ENCODE measurements at places on chromosomes 5 and 9.

- peak; percentile 25 for DNase-seq
Measured at GRCh38 chr5:133203317-133204305, 151.8 kb downstream of the HSPA4 start.

GRCh38 chr9:6424940-6425339 lies 11.9 kb downstream of the UHRF2 start:
- no peak for DNase-seq

DNA sequence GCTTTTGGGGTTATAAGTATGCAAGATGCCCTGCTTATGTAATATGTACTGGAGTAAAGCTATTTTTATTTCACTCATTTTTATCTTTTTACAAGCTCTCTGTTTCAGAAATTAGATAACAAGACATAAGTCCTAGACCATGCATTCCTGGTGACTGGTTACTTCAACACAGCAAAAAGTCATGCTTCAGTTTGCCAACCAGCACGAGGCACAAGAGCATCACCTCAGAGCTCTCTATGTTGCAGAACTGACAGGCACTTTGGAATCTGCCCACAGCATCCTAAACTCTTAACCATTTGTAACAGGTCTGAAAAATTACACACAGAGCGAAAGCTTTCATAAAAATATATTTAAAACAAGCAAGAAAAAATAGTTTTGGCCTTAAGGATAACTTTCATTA lies 112.8 kb downstream of the MARCHF11 start:
- no peak for DNase-seq

DNA sequence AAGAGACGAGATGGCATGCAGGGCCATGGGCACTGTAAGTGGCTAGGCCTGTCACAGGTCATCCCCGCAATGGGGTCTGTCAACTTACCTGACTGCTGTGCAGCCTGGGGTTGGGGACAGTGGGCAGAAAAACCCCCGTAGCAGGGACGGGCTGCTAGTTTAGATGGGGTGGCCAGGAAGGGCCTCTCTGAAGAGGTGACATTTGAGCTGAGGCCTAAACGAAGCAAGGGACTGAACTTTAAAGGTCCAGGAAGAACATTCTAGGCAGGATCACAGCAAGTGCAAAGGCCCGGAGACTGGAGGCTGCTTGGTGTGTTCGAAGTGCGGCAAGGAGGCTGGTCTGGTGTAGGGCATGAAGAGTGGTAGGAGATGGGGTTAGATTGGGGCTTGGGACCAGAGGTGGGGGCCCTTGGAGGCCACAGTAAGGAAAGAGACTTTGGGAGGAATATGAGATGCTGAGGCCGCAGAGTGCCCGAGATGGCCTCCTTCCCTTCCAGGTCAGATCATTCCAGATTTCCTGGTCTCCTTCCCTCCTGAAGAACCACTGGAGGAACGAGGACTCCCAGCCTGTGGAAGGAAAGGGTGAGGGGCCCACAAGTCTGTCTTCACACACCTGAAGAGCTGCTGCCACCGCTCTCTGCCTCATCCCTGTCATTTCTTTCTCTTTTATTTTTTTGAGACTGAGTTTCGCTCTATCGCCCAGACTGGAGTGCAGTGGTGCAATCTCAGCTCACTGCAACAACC lies 37.9 kb upstream of the SH3PXD2B start:
- peak; percentile 15 for DNase-seq

GRCh38 chr9:133957328-133957727 lies 34.8 kb downstream of the VAV2 start:
- DNase-seq = peak; percentile 68

DNA sequence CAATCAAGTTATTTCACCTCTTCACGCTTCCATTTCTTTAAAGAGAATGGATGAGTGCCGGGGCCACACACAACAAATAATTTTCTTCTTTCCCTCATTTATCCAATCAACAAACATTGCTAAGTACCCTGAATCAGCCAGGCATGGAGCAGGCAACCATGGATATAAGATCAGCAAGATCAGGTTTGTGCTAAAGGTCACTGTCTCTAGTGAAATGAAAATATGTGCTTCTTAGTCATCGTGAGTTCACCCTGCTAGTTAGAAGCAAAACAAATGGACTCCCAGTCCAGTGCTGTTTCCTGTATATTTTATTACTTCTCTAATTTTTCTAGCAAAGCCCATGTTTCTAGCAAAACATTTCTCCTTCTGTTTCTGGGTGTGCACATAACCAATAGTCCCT lies 629.2 kb downstream of the BNC2 start:
- no peak for DNase-seq
